ENCODE measurements at places on chromosomes 6 and 20.

GRCh38 chr20:12394786-12395185, 477.1 kb downstream of the BTBD3 start:
- DNase-seq = no peak

- no peak for DNase-seq
Measured at GRCh38 chr6:81636930-81637568, 115.4 kb downstream of the TENT5A start.

- no peak for DNase-seq
Measured at GRCh38 chr6:32397252-32397920, 9.6 kb downstream of the BTNL2 start.

- DNase-seq = peak; percentile 15
Measured at GRCh38 chr6:15755526-15755925, 92.7 kb upstream of the DTNBP1 start.

DNA sequence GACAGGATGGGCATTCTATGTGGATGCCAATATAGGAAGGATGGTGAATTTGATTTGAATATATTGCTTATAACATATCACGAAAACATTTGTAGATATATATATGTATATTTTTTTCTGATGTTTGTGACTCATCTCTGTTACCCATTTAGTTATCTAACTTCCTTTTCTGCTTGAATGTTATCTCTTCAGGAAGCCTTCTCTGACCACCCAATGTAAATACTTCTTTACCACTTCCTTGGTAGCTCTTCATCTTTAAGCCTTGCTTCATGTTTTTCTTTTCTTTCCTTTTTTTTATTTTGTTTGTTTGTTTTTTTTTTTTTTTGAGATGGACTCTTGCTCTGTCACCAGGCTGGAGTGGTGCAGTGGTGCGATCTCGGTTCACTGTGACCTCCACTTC, 260.5 kb upstream of the EPHA7 start:
- no peak for DNase-seq

- no peak for DNase-seq
Measured at GRCh38 chr20:58822748-58823730, 27.7 kb downstream of the GNAS-AS1 start.

GRCh38 chr6:23980965-23981364, 145.1 kb upstream of the NRSN1 start:
- peak; percentile 35 for DNase-seq

GRCh38 chr6:28659250-28659566, 133.5 kb downstream of the GPX5 start:
- DNase-seq = no peak

DNA sequence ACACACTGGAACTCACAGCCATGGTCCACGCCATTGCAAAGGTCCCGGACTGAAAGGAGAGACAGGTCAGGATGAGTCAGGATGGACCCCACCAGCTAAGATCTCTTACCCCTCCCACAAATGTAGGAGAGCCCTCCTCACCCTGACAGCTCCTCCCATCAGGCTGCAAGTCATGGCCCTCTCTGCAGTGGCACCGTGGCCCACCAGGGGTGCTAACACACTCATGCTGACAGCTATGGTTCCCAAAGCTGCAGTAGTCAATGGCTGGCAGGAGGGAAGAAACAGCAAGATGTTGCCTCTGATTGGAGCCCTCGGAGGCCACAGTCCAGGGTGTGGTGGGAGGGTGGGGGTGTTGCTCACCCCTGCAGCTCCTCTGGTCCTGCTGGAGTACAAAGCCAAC, 5.7 kb upstream of the RBPJL start:
- peak; percentile 79 for DNase-seq

- peak; percentile 39 for DNase-seq
Measured at GRCh38 chr6:28393912-28394662, 5.5 kb downstream of the ZSCAN12 start.

- no peak for DNase-seq
Measured at GRCh38 chr20:43068482-43068881, 121.2 kb downstream of the PTPRT start.

- DNase-seq = no peak
Measured at GRCh38 chr20:18180815-18181214, 43.2 kb downstream of the KAT14 start.

- DNase-seq = no peak
Measured at GRCh38 chr6:22363714-22364239, 66.9 kb upstream of the PRL start.

DNA sequence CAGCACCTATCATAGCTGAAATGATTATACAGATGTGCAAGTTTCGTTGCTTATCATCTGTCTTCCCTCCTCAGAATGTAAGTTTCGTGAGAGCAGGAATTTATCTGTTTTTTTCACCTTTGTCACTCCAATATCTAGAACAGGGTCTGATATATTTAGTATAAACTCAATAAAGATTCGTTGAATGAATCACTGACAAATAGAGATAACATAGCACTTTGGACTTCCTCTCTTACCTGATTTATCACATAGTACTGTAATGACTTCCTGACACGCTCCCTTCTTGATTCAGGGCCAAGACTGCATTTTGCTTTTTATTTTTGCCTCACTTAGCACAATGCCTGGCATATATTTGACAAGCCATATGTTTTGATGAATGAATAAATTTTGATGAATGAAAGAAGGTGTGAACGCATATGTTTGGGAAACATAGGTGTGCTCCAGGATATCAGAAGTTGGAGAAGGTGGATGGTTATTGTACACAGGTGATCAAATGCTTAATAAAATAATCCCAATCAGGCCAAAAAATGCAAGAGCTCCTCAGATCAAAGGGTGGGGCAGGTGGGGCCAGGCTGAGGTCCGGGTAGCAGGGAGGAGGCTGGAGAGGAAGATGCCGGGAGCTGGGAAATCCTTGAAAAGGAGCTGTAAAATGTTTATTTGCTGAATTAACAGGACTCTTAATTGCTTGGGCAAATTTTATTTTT, 33.0 kb downstream of the PIM1 start:
- no peak for DNase-seq

DNA sequence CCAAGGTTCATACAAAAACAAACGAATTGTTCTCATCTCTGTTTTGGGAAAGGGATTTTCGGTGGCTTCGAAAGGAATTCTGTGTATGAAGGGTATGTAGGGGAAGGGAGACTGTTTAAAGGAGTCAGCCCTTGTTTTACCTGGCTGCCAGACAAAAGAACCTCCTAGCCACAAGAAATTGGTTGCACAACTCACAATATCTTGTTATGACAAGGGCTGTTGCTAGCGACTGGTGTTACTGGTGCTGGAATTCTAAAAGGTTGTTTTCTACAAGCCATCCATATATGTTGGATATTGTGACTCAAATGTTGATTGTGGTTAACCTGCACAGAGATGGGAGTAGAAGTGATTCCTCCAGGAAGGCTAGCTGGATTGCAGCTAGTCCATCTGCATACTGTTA, 34.6 kb upstream of the CITED2 start:
- DNase-seq = no peak

- no peak for DNase-seq
Measured at GRCh38 chr6:155115893-155116570, 120.9 kb downstream of the TIAM2 start.

DNA sequence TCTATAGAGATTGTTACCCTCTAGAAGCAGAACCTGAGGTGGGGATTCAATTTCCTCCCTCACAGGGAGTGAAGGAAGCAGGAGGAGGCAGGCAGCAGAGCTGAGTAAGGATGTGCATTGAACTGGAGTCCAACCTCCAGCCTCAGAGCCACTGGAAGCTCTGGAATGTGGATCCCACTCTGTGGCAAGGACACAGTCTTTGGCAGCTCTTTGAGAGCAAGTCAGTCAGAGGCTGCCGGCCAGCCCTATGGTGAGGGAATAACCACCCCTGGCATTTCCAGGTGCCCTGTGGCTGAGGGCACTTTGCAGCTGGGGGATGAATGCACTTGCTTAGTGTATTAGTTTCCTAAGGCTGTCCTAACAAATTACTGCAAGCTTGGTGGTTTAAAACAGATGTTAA, 37.2 kb downstream of the EBF4 start:
- DNase-seq = no peak

DNA sequence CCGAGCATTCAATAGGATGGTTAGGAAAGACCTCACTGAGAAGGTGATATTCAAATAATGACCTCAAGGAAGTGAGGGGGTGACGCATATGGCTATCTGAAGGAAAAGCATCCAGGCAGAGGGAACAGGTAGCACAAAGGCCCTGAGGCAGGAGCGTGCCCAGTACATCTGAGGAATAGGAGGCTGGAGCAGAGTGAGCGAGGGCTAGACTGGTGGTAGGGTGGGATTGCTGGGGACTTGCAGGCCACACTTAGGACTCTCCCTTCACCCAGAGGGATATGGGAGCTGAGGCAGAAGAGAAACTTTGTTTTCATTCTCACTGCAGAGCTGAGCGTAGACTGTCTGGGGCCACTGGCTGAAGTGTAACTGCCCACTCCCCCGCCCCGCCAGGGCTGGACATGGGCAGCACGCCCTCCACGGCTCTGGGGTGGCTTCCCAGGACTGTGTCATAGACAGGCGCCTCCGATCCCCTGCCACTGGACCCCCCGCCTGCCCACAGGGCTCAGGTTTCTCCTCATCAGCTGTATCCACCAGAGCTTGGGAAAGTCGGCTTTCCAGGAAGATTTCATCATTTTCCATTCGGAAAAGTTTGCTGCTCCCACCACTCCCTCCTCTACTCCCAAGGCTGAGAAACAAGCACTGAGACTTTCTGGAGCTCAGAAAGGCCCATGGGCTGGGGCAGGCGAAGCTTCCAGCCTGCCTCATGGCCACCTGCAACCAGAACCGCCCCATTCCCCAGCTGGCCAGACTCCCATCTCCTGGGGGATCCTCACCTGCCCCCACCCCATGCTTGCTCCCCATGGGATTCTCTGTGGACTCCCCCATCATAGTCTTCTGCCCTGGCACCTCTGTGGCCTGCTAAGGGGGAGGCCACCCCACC, 142.6 kb downstream of the MRPL14 start:
- DNase-seq = no peak

GRCh38 chr6:1526398-1527072, 83.2 kb upstream of the FOXC1 start:
- no peak for DNase-seq
